ENCODE measurements at places on chromosomes 6 and 20.

- DNase-seq = no peak
Observed at GRCh38 chr6:144561455-144562043, 276.4 kb downstream of the UTRN start.

DNA sequence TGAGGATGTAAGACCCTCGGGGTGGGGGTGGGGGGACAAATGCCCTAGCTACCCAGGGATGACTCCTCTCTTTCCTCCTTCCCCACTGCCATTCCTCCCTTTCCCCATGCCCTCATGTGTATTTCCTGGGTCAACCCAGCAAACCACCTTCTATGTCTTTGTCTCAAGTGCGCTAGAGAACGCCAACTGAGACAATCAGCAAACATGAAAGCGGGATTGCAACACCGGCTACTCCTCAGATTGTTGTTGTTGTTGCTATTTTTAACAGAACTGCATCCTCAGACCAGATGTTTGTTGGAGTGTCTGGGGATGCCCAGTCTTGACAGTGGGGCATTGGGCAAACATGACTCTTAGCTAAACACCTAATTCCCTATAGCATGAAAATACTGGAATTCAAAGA is 39.3 kb upstream of the HIVEP1 start:
- peak; percentile 73 for DNase-seq

DNA sequence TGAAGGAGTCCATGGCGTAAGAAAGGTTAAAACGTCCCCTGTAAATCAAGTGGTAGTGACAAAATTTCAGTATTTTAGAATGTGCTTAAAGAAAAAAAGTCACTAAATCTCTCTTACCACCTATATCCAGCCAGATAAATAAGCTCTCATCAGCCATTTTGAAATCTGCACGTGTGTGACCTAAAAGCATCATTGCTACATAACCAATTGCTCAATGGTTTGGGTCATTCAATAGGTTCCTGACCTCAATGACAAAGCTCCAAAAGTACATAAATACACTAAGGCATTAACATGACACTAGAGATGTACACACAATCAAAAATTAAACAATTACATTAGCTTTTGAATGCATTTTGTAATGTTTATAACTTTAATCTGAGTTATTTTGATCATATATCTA is 272.4 kb downstream of the GMDS start:
- no peak for DNase-seq

DNA sequence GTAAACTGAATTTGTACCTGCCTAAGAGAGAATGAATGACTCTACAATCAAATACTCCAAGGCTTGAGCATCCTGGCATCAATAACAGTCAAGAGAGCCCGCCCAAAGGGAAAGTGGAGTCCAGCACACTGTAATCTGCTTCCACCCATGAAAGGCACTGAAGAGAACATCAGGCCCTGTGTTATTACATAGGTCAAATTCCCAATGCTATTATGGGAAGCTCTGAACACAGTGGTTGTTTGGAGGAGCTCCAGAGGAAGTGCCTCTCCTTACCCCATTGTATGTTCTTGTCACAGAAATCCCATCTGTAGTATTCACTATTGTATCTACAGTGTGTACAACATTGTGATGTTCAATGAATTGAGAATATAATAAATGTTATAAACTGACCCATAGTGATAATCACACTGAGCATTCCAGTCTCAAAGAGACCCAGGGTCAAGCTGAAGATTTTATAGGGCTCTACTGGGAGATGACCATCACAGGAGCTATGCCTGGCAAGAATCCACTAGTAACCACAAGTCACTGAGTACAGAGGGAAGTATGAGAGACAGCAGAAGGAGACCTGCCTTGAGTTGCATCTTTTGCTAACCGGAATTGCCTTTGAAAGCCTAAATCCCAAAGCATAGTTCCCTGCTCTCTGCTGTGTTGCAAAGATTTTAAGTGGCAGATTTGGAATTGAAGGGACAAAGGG is 446.7 kb downstream of the GJA1 start:
- peak; percentile 96 for DNase-seq

GRCh38 chr6:45032426-45032825 is 295.7 kb upstream of the RUNX2 start:
- DNase-seq = no peak

All from AG10803 (cell line).